ENCODE measurements at places on chromosomes 7 and 10.

- DNase-seq = no peak
These were observed 31.6 kb downstream of the MKLN1 start for GRCh38 chr7:131359136-131359776.

DNA sequence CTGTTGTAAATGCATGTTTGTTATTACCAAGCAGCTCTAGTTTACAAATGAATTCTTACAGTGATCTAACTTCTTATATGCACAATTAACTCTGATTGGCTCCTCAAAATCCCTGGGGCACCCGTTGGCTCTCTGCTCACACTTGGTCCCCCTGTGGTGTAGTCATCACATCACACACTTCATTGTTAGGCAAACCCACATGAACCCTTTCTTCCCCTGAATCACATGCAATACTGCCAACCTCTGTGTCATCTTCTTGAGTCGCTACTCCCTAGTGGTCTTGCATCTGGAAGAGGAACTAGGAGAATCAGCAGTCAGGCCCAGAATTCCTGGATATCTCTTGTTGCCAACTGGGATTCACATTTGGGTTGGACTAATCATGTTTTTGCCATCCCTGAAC, 73.1 kb downstream of the CD36 start:
- no peak for DNase-seq

GRCh38 chr7:130648580-130648979, 20.0 kb downstream of the COPG2 start:
- DNase-seq = no peak

- DNase-seq = no peak
These were observed 38.6 kb downstream of the MRC1 start for GRCh38 chr10:17847585-17848296.

DNA sequence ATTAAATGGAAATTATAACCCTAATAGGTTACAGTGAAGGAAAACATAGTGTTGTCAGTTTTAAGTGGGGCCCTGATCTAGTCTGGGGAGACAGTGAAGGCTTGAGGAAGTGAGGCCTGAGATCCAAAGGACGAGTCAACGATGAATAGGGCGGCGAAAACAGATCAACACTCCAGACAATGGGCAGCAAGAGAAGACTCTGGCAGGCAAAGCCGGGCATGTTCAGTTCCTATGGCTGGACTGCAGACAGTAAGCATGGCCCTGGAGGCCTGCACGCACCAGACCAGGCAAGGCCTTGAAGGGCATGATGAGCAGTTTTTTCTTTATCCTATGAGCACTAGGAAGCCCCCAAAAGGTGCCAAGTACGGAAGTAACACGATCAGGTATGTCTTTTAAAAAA, 127.8 kb downstream of the RNF216 start:
- DNase-seq = no peak

- DNase-seq = no peak
These were observed 55.3 kb downstream of the COBL start for GRCh38 chr7:51261117-51261835.

GRCh38 chr7:128417071-128417470, 7.3 kb upstream of the IMPDH1 start:
- DNase-seq = no peak

- no peak for DNase-seq
These were observed 48.7 kb downstream of the SEMA3A start for GRCh38 chr7:84145892-84146291.

- no peak for DNase-seq
These were observed 76.5 kb upstream of the FGL2 start for GRCh38 chr7:77276120-77276519.

- DNase-seq = no peak
These were observed 189.2 kb upstream of the MGMT start for GRCh38 chr10:129277841-129278240.
